ENCODE measurements at places on chromosomes 6 and 20. TPM values are rescaled to one million over a fixed set of nuclear protein-coding genes. Genes with fewer than 3 reads are reported as not detected.

The PHACTR3 gene
- not detected for total RNA-seq

The TMC2 gene
- not detected for total RNA-seq

The LTB gene
- total RNA-seq: 426 TPM

The OR5V1 gene
- not detected for total RNA-seq

The GMPR gene
- 14.0 TPM for total RNA-seq

The GSTA4 gene
- total RNA-seq: 3.1 TPM

GRCh38 chr20:2387180-2387577, 6.5 kb downstream of the TGM6 start:
- DNase-seq: peak; percentile 65

DNA sequence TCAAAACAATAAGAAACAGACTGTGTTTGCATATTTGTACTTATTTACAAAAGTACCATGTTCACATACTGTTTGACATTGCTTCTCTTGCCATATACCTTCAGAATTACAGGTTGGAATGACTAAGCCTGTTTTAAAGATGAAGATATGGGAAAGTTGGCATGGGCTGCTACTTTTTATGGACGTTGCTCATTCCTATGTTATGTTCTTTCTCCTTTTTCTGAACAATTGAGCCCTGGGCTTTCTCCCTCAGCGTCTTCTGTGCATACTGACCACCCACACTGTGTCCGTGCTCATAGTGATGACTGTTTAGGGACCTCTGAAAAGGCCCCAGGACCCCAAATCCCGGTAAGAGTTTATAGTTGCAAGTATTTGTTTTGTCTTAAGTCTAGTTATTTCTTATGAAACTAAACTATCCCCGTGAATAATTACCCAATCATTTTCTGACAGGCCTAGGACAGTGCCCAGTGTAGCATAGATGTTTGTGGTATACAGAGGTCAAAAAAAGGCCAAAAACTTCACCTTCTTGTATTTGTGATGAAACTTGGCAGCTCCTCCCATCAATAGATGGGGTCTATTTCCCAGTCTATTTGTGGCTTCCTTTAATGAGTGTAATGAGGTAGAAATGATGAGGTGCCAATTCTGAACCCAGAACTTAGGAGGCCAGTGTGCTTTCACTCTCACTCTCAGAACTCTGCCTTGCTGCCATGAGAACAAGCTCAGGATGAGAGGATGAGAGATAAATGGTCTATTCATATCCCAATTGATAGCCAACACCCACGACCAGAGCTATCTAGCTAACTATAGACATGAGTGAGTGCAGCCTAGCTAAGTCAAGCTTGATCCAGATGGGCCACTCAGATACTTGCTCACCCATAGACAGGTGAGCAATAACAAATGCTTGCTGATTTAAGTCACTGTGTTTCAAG, 40.9 kb downstream of the GSTA4 start:
- DNase-seq: no peak

GRCh38 chr6:66189915-66190314, 482.9 kb upstream of the EYS start:
- no peak for DNase-seq

DNA sequence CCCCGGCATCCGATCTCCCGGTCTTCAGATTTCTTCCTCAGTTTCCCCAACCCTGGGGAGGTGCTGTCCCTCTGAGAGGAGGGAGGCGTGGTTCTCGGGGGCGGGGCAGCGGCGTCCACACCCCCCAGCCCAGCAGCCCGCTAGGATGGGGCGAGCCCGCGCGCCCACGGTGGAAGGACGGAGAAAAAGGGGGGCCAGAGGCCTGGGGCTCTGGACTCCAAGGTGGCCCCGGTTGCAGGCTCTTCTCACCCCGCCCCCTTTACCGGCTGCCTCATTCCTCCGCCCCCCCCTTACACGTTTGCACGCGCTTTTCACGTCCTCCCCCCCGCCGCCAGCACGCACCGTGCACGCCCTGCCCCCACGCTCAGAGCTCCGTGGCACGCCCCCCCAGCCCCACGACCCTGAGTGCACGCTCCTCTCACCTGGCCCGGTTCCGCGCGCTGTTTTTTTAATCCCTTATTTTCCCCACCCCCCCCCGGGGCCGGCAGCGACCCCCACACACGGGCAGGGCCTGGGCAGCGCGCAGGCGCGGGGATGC, 402 bp downstream of the ZBTB12 start:
- DNase-seq: peak; percentile 66

GRCh38 chr6:20600831-20601230, 66.6 kb downstream of the CDKAL1 start:
- DNase-seq: no peak

GRCh38 chr20:22559711-22560318, 24.6 kb downstream of the FOXA2 start:
- DNase-seq: no peak

DNA sequence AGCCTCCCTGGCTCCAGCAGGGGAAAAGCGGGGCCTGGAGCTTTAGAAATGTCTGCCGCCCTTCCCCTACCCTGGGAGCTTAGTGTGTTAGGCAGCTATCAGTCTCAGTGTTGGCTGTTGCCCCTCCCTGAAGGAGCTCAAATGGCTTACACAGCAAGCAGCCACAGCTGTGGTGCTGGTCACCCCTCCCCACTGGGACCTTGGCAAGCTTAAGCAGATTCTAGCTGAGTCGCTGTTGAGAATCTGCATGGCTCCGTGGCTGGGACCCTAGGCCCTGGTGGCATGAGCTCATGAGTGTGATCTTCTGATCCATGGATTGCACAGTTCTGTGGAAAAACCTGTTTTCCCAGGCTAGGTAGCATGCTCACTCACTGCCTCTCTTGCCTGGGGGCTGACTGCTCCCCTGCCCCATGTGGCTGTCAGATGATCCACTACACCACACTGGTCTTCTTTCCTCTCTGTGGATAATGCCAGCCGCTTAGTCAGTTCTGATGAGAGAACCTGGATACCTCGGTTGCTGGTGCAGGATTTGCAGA, 714.0 kb downstream of the MAFB start:
- DNase-seq: no peak
